ENCODE measurements at places on chromosomes 2 and 18.

GRCh38 chr2:224217233-224217961 lies 178.3 kb upstream of the SERPINE2 start:
- DNase-seq: no peak

DNA sequence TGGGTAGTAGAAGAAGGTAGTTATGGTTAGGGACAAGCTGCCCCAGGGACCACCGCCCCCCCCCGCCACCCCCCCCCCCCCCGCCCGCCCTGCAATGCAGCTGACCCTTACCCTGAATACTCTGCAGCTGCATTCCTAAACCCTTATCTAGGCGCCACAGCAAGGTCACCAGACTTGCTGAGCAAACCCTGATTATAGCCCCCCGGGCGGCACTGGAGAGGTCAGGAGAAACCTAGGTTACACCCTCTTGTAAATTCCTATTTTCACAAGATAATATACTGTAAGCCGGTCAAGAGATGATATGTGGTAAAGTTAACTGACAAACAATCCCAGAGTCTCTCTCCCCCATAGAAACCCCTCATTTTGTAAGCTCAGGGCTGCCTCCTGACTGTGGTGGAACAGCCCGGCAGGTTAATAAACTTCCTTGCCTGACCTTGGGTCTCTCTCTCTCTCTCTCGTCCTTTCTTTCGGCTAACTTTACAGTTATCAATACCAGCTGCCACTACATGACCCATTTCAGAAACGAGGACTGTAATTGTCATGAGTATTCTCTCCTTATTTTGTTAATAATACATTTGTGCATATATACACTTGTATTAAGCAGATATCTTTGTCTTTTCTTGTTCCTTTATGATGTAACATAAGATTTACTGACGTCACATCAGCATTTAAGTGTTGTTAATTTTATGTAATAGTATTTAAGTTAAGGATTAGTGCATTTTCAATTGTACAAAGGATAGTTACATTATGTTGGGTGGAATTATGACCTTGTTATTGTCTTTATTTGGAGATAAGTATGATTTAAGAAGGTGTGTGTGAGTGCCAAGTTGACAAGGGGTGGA lies 22.8 kb upstream of the SMAD4 start:
- no peak for DNase-seq

DNA sequence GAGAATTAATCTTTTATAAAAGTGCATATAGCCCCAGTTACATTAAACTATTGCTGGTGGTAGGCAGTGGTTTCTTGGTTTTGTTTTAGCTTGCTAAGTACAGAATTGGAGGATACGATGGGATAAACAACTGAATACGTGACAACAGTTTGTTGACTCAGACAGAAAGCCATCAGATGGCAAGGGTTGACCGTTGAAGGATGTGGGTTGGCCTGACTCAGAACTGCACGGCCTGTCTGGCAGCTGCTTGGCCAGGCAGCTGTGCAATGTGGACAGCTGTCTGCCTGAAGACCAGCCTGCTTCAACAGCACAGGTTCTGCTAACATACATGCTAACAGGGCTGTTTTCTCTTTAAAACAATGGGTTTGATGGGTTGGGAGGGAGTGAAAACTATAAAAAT lies 46.6 kb downstream of the PRKRA start:
- DNase-seq: no peak

DNA sequence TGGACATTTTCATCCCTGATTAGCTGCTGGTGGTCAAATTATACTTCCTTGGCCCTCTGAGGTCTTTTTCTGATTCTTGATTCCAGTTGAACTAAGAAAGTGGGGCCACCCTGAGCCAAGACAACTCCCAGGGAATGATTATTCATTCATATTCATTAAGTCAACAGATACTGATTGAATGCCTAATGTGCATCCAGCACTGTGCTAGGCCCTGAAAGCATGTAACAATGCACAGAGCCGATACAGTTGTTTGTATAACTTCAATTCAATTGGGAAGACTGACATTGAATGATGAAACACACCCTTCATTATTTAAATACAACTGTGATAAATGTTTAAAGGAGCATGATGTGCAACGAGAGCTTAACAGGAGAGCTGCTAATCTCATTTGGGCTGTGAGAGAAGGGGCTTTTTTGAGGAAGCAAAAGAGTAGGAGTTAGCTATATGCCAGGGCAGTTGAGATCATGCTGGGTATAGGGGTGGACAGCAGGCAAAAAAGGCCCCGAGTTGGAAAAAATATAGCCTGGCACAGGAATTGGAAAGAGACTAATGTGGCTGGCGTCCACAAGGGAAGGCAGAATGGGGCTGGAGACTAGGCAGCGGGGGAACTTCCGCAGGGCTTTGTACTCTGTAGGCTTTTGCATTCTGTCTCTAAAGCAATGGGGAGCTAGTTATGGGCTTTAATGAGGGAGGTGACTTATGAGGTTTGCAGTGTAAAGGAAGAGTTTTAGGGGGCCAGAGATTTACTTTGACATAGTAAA lies 57.2 kb upstream of the ACVR1 start:
- DNase-seq: no peak

DNA sequence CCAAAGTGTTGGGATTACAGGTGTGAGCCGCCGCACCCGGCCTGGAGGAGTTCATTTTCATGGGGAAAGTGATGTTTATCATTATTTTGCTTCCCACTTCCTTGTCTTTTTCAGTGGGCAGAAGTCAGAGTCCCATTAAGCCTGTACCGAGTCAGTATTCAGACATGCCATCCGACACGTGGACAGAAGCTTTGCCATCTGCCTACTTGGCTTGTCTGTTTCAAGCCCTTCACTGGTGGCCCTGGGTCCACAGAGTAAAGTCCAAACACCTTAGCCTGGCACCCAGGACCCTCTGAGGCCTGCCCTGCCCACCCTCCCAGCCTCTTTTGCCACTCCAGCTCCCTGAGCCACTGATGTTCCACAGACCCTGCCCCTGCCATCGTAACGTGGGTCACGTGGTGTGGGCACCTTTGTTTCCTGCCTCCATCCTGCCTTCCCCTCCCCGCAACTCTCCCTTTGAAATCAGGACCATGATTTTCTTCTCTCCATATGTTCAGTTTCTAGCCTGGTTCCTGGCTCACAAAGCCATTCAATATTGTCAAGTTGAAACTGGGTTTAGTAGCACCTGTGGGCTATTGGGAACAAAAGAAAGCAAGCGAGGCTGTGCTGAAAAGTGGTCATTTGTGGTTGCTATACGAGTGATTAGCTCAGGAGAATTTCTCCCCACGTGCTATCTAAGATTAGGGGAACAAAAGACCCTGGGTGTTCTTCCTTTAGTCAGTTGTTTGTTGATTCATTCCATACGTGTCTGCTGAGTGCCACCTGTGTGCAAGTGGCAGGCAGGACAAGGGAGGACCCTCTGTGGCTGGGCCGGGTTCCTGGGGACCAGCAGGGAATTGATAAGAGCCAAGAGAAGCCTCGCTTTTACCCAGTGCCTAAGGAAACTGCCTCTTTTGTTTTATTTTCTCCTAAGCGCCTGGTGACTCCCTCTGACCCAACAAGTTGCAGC lies 5.1 kb upstream of the ODC1 start:
- DNase-seq: no peak

- DNase-seq: no peak
Measured at GRCh38 chr18:79776674-79777073, 21.1 kb upstream of the KCNG2 start.

- DNase-seq: no peak
Measured at GRCh38 chr2:134717286-134718022, 1.3 kb downstream of the TMEM163 start.
